ENCODE measurements at places on chromosomes 7 and 10.

- DNase-seq, result no peak
These were observed 56.7 kb upstream of the JCAD start for GRCh38 chr10:30116041-30116491.

DNA sequence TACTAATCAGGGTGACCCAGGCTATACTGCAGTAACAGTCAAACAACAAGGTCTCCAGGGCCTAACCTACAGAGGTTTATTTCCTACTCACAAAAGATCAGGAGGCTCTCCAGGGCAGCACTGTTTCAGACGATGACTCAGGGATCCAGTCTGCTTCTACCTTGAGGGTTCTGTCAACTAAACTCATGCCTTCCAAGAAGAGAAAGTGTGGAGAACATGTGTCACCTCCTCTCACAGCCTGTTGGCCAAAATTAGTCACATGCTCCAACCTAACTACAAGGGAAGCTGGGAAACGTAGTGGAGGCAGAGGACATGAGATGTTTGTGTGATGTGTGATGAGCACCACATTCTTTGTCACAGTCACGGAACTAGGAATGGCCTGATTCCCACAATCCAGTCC lies 14.7 kb upstream of the INA start:
- DNase-seq, result no peak

DNA sequence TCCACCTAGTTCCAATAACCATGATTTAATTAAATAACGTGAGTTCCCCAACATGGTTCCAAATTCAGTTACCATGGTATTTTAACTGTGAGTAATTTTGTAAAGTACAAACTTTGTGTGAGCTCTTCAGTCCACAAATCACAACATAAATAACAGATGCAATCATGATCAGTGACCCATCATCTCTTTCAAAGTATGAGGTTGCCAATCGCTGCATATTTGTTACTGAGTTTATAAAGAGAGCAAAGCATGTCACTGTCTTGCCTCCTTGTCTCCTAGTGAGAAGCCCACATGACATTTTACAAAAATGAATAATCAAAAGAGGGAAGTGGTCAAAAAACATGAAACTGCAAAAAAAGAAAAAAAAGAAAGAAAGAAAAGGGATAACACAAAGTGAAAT lies 69.1 kb upstream of the PDSS1 start:
- no peak for DNase-seq

DNA sequence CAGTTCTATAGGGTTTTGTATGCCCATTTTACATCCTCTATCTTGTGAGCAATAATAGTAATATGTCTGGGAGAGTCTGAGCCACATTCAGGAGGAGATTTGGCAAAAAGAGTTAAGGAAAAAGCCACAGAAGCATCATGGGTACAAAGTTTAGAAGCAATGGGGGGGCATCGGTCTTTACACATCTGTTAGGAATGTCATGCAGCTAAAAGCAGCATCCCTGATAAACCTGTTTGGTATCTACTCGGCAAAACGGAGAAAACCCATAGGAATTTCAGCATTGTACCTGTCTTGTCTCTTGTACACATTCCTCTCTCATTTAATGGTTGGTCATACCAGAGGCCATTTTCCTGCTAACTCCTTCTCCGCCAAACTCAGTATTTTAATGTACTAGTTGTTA lies 12.5 kb upstream of the HERPUD2 start:
- DNase-seq, result no peak

- DNase-seq, result no peak
These were observed 68.6 kb upstream of the AFAP1L2 start for GRCh38 chr10:114472877-114473253.

GRCh38 chr7:20595971-20596370 lies 19.5 kb upstream of the ABCB5 start:
- DNase-seq, result no peak

GRCh38 chr7:139916717-139917395 lies 87.8 kb downstream of the TBXAS1 start:
- peak; percentile 7 for DNase-seq

DNA sequence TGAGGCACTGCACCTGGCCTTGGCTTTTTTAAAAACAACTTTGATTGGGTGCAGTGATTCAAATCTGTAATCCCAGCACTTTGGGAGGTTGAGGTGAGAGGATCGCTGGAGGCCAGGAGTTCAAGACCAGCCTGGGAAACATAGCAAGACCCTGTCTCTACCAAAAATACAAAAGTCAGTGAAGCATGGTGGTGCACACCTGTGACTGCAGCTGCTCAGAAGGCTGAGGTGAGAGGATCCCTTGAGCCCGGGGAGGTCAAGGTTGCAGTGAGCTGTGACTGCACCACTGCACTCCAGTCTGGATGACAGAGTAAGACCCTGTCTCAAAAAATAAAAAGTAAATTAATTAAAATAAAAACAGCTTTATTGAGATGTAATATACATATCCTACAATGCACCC lies 84.9 kb downstream of the NPTX2 start:
- no peak for DNase-seq

- DNase-seq, result no peak
These were observed 102.5 kb downstream of the CYTH3 start for GRCh38 chr7:6169805-6170520.

- no peak for DNase-seq
These were observed 307.8 kb downstream of the GPR37 start for GRCh38 chr7:124457841-124458240.

Measured in T-helper 22 cell (primary cell).